ENCODE measurements at places on chromosomes 2 and 18.

DNA sequence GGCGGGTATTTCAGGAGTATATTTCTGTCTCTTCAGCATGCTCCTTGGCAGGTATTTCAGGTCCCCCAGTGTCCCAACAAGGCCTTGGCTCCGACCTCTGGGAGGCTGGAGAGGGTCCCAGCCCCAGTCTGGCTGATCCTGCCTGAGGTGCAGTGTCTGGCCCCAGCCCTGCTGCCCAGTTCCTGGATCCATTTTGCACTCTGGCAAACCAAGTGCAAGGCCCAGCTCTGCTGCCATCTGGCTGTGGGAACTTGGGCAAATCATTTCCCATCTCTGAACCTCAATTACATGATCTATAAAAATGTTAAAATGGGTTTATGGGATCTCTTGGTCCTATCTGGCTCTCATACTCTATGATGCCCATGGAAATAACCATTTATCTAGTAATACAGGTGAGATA is 63.6 kb downstream of the ZBTB7C start:
- peak; percentile 27 for DNase-seq

GRCh38 chr2:203659331-203660049 is 46.9 kb upstream of the CD28 start:
- DNase-seq: no peak

GRCh38 chr18:33440060-33441043 is at the start of gene CCDC178:
Gene CCDC178, minus strand, starts transcription at chr18:33440721. Its CDS starts 28,633 bp downstream, at chr18:33412088.
- peak; percentile 80 for DNase-seq

DNA sequence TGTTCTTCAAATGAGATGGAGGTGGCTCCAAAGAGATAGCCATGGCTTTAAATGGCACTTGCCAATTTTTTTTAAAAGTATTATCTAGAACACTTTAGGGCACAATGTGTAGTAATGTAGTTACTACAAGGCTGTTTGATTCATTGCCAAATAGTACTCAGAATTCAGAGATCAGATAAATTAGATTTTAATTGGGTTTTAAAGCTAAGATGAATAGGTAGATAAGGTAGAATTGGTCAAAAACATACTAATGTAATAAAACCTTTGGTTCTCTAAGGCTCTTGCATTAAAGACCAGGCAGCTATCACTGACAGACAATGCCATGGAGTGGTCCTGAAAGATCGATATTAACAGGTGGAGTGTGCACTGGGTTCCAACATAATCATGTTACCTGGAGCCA is 365.9 kb downstream of the LRRTM1 start:
- no peak for DNase-seq

GRCh38 chr2:236657801-236658200 is 88.2 kb downstream of the ACKR3 start:
- no peak for DNase-seq

DNA sequence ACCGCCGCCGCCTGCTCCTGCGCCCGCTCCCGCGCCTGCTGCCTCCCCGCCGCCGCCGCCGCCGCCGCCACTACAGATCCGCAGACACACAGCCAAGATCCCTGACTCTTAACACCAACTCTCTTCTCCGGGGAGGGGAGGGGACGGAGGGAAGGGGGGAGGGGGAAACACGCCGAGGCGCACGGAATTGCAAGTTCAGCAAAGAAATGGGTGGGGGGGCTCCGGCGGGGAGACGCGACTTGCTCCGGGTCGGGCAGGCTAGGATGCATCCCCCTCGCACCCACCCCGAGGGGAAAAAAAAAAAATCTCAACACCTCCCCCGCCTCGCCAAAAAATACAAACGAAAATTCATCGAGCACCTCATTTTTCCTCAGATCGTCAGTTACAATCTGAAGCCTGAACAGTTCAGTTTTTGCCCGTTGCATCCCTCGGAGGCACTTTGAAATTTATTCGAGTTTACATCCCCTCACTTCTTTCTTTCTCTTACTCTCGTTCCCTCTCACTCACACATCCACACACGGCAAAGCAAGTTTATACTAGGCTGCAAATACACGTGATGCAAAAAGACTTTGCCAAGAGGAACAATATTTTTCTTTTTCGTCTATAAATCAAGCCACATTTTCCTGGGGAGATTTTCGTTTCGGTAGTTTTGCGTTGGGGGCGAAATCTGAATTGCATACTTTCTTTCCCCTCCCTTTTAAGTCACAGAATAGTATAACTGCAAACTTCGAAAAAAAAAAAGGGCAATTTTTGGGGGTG is at the start of gene TCF4:
Gene TCF4 (minus strand): TSS at position 82 of the 759 bp plus-strand sequence. CDS start 1,076 bp downstream, outside the sequence.
- peak; percentile 91 for DNase-seq

DNA sequence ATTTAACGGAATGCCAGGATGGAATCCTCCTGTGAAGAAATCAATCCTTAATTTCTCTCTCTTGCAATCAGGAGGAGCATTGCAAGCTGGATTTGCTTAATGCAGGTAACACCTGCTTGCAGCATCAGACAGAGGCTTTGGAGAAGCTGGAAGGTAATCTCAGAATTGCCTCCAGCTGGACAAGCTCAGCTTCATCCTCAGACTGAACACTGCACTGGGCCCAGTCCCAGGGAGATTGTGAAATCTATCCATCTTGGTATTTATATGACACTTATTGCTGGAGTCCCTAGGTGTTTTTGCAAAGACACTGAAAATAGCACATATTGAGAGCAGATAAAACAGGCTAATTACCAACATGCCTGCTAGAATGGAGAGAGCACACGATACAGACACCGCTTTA is 179.4 kb upstream of the SESTD1 start:
- DNase-seq: no peak

GRCh38 chr2:85436836-85437487 is 18.4 kb downstream of the SH2D6 start:
- no peak for DNase-seq

GRCh38 chr18:36406805-36407204 is 109.3 kb downstream of the FHOD3 start:
- peak; percentile 95 for DNase-seq

- no peak for DNase-seq
Measured at GRCh38 chr2:72004976-72005375, 142.7 kb downstream of the CYP26B1 start.

DNA sequence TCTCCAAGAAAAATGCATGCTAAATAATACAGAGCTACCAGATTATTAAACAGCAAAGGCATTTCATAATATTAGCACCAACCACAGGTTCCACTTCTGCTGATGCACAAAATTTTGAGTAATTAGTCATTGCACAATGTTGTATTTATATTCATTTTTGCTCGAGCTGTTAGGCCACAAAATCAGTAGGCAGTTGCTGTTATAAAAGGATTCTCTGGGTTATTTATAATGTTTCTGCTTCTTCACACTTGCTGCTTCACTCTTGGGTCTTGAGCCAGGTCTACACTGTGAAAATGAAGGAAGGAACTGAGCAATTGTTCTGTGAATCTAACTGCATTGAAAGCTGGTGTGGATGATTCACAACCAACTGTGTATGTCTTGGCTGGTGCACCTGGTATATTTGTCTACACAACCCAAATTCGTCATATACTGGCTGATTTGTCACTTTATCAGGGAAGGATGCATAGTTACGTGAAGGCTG is 38.3 kb downstream of the MRPL33 start:
- DNase-seq: no peak
